Neural progenitor cell (in vitro differentiated cells): ENCODE measurements at places on chromosomes 6 and 20. TPM values are rescaled to one million over a fixed set of nuclear protein-coding genes. Genes with fewer than 3 reads are reported as not detected.
A peak's percentile ranks its signal among the peaks of the same experiment; 100 is the strongest.

DNA sequence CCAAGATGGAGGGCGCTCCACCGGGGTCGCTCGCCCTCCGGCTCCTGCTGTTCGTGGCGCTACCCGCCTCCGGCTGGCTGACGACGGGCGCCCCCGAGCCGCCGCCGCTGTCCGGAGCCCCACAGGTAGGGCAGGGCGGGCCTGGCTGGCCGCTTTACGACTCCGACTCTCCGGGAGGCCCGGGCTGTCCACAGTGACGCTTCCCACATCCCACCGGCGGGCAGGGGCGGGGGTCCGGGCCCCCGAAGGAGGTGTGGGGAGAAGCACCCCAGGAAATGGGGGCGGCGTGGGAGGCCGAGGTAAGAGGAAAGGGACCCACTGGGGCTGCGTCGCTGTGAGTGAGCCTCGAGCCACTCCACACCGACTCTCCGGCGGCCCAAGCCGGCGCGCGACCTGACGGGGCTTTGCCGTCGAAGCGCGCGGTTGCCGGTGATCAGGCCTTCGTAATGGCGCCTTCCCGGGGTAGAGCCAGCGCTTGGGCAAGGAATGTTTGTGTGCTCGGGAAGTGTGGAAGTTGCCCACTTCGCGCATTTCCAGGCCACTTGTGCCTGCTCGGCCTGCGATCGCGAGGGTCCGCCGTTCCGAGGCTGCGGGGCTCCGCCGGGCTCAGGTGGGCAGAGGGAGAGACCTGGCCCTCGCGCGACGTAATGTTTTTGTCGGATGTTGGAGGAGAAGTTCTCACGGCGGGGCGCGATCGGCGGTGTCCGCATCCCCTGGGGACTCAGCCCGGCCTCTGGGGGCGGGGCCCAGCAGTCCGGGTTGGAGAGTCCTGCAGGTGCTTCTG, 427 bp downstream of the GINM1 start:
- peak; percentile 75 for DNase-seq

- no peak for DNase-seq
These were observed 145.3 kb upstream of the TCF21 start for GRCh38 chr6:133743621-133744020.

DNA sequence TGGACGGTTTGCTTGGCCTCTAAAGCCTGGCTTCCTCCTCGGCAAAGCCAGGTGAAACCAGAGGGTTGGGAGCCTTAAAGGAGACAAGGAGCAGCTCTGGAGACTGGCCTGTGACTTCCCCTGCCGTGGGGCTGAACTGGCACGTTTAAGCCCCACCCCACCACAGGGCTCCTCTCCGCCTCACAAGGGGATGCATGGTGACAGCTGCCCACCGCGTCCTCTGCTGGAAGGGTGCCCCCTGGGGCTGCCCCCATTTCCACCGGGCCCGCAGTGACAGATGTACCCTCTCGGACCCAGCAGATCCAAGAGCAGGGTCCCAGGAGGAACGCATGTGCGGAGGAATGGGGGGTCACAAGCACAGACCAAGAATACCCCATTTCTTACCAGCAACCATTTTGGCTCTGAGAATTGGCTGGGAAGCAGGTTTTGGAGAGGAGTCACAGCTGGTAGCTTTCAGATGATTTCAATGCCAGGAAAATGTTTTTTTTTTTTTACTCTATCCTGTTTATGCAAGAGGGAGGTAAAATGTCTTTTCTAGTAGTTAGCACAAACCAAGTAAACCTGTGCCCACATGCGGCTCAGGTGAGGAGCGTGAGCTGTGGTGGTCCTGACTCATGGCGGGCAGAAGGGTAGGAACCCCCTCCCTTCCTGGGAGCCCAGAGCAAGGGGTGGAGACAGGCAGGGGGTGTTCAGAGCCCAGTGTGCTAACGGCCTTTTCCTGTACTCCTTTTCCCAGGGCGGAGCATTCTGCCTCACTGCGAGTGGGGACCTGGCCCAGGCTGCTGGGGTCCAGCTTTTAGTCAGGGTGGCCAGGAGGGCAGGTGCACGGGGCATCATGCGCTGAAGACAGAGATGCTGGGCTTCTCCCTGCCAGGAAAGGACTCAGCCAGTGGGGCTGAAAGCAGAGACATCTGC, 33.0 kb downstream of the FRMD1 start:
- no peak for DNase-seq

DNA sequence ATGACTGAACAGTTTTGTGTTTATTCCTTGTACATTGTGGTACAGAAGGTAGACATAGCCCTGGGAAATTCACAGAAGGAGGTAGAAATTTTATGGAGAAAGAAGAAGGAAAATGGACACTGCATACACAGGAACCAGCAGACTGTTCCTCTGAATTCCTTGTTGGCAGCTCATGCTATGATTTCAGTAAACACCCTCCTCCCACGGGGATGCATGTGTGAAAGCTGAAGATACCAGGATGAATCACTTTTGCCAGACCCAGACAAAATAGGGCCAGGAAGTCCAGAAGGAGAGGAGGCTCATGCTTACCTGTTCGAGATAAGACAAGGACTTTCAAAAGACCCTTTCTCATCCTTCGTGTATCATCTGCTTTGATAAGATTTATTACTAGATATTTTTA, 110.3 kb upstream of the GGTLC1 start:
- DNase-seq = no peak

GRCh38 chr20:57964011-57964862, 254.4 kb upstream of the PMEPA1 start:
- no peak for DNase-seq

DNA sequence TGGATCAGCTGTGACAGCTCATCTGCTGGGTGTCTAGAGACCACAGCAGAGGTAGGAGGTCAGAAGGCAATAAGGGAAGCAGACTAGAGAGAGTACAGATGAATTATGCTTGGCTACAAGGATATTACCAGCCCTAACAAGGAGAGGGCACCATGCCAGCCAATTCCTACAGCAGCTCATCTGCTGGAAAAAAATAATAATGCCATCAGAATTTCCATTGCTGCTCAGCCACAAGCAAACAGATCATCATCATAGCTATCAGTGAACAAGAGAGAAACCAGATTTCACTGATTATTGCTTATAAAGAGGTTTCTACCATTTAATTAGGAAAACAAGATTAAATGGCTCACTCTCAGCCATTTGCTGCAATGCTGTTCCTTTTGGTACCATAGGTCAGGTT, 66.5 kb downstream of the PSMG4 start:
- no peak for DNase-seq

- DNase-seq = no peak
These were observed 62.9 kb downstream of the ZMYND8 start for GRCh38 chr20:47293631-47294030.

- no peak for DNase-seq
These were observed 36.6 kb downstream of the PTPN1 start for GRCh38 chr20:50546729-50547314.

GRCh38 chr6:156657296-156657695, 119.9 kb upstream of the ARID1B start:
- DNase-seq = peak; percentile 26

DNA sequence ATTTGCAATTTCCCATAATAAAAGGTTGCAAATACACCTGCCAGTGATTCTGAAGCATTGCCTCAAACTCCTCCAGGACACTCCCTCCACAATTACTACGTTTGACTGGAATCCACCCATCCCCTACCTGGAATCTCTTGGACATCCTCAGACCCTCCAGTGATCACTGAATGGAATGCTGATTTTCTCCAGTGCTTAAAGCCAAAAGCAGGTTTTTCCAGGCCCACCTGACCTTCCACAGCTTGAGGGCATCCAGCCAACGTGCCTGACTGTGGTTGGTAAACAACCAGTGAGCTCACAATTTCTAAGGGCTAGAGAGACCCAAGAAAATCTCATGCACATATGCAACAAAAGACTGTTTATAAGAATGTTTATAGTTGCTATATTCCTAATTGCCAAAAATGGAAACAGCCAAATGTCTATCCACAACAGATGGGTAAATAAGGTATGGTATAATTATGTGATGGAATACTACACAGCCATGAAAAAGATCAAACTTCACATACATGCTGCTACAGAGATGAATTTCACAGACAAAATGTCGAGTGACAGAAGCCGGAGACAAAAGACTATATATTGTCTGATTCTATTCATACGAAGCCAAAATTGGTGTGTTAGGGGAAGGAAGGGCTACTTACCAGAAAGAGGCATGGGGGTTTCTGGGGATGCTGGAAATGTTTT, 147.1 kb upstream of the RREB1 start:
- DNase-seq = no peak

DNA sequence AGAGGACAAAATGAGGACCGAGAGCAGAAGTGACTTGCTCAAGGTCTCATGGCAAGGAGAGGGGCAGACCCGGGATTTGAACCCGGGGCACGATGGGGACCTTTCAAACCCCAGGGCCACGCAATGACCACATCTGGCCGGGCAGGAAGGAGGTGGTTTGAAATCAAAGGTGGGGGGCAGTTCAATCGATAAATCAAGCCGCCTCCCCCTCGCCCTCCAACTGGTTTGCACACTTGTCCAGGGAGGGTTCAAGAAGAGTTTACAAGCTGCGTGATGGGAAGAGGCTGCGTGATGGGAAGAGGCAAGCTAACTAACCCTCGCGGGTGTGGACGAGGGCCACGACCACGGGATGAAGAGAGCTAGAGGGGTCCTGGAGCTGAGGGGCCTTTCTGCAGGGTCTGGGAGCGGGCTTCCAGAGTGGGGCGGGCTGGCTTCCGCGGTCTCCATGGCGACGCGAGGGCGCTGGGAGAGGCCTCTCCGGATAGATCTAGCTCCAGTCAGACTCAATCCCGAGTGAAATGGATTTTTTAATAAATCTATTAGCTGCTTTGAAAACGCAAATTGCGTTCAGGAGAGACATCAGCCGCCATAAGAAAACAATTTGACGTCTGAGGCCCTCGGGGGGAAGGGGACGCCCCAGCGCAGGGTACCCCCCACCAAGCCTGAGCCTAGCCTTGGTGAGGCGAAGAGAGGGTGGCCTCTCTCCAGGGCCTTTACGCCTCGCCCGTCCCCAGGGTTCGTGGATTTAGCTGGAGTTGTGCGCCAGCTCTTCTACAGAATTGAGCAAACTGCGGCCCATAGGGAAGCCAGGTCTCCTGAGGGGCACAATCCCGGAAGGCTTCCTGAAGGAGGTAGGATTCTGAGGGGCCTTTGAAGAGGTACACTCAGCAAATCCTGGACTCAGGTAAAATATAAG, 143.9 kb downstream of the GRM4 start:
- no peak for DNase-seq

GRCh38 chr6:57116776-57117175, 26.8 kb downstream of the ZNF451 start:
- no peak for DNase-seq

DNA sequence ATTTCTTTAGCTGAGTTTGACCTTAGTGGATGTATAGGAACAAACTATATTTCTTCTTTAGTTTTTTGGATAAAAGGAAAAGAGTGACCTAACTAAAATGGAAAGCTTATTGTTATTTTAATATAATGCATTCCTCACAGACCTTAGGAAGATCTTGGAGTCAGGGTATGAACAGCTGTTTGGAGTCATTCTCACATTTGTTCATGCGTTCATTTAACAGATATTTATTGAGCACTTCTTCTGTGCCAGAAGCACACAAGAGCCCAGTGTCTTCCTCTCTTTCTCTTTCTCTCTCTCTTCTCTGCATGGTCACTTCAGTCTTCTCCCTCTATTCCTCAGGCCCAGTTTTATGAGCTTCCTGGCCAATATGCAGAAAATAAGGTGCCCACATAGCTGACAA, 744.0 kb upstream of the MAP3K7 start:
- no peak for DNase-seq

DNA sequence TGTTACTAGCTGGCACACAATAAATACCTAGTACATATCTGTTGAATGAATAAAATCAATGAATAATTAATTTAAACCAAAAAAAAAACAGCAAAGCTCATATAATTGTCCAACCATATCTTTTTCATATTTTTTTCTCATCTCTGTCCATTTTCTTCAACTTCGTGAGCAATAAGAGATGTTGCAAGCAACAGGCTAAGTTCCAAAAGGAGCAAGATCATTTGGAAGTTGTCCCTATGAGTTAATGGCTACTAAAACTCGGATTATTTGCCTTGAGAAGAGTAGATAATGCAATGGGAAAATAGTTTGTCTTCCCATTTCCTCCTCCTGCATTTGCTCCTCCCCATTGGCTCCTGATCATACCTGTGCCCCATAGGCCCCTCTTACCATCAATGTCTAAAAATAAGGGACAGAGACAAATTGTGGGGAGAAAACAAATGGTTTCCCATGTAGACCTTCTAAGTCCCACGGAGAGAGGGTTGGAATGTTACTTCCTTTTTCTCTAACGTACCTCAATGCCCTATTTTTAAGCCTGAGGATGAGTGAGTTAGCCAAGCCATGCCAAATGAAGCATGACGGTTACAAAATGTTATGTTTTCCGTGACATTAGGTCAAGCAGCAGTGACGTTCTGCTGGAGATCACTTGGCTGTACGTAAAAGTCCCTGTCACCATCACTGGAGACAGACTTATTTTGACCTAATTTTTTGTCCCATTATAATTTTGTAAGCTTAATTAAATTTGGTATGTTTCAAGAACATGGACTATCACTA, 217.3 kb upstream of the PREP start:
- DNase-seq = no peak

DNA sequence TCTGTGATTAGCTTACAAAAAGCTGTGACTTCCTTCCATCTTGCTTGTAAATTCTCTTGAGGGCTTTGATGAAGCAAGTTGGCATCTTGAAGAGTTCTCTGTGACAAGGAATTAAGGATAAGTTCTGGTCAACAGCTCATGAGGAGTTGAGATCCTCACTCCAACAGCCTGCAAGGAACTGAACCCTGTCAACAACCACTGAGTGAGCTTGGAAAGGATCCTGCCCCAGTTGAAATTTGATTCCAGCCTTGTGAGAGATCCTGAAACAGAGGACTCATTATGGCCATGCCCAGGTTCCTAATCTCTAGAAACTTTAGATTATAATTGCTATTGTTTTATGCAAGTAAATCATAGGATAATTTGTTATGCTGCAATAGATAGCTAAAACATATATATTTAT, 133.7 kb downstream of the PTCHD4 start:
- peak; percentile 7 for DNase-seq

- DNase-seq = peak; percentile 33
These were observed 38.3 kb downstream of the ARHGAP18 start for GRCh38 chr6:129671442-129672340.

DNA sequence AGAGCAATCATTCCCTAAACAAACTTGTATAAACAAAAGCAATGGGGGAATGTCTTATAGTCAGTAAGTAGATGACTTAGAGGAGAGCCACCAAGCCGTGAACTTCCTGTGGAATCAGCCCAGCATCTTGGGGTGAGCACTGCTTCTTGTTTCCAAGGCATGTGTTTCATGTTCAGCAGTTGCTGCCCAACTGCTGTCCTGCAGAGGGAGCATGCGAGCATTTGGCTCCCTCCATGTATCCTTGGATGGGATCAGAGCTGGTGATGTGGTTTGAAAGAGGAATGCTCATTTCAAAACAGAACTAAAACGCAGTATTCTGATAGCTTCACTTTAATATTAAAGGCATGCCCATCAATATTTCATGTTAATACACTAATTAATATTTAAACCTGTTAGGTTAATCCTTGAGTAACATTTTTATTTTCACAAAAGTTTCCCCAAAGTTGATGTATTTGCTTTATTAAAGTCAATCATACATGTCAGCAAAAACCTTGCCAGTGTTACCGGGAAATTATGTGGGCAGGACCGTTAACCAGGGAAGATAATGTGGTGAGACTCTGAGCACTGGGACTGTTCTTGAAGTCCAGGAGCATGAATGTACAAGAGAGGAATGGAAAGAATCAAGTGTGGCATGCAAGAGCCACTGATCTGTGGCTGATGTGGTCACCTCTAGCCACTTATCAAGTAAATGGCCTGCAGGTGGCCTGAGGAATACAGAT, 172.1 kb upstream of the GGTLC1 start:
- peak; percentile 69 for DNase-seq

- no peak for DNase-seq
These were observed 1.1 kb downstream of the PNISR start for GRCh38 chr6:99424022-99424421.

FAM217A gene
- not detected in 2 replicates for total RNA-seq

RWDD1 gene
- 28.0 and 43.2 TPM in 2 replicates for total RNA-seq

HMGCLL1 gene
- 5.0 and 6.5 TPM in 2 replicates for total RNA-seq

NHLRC1 gene
- total RNA-seq = not detected in 2 replicates
